ENCODE measurements at places on chromosomes 4 and X.

DNA sequence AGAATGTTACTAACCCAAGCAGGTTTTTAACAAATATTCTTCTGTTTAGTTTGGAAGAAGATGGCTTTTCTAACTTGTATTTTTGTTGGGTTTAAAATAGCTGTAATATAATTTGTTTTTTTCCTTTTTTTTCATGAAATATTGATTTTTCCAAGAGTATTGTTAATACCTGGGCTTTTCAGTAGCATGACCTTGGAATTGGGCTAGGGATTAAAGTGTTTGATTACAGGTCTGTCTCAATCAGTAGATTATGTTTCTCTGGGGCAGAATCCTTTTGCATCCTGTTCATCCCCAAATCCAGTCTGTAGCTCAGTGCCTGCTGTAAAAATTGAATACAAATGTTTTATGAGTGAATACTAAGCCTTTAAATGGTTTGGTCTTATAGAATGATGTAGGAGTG, 479.8 kb downstream of the RAPGEF2 start:
- no peak for DNase-seq

GRCh38 chrX:22135994-22136684, 104.0 kb downstream of the PHEX start:
- DNase-seq: no peak

- DNase-seq: no peak
These were observed 1950.9 kb upstream of the TENM3 start for GRCh38 chr4:180292339-180292738.

DNA sequence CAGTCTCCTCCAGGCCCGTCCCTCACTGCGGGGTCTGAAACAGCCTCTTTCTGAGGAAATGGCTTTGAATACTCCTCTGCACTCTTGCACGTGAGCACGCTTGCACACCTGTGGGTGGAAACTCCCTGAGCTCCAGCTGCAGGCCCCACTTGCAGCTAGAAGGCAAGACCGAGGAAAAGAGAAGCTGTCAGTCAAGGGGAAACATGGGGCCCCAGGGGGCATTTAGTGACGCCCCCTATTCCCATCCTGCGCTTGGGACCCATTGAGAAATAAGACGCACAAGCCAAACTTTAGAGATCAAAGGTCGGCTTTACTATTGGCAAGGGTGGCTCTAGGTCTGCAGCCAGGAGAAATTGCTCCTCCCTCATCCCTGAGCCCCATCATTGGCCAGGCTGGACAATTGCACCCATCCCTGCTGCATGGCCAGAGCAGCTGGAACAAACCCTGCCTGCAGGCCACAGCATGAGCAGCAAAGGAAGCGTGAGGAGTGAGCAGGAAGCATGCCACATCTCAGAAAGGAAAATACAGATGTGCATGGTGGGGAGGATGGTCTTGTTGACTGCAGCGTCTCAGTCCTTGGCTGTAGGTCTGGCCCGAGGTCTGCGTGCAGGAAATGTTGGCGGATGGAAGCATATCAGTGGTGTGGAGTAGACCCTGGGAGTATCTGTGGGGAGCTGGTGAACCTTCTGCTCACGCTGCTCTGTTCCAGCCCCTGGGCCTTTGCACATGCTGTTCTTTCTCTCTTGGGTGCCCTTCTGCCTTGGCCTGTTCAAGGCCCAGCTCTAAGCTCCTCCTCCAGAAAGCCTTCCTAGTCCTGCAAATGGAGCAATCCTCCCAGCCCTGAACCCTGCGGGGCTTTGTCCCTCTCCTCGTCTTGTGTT, 93.9 kb downstream of the PSAPL1 start:
- no peak for DNase-seq
